ENCODE measurements at places on chromosomes 7 and 10. TPM values are rescaled to one million over a fixed set of nuclear protein-coding genes. Genes with fewer than 3 reads are reported as not detected.

The DNAJC30 gene
- total RNA-seq = 0.72 TPM

The PLXDC2 gene
- total RNA-seq = 3.4 TPM

The METTL27 gene
- total RNA-seq = not detected

The RSU1 gene
- 48.9 TPM for total RNA-seq

The KIAA1549 gene
- total RNA-seq = 0.21 TPM
